ENCODE measurements at places on chromosomes 2 and 18. TPM values are rescaled to one million over a fixed set of nuclear protein-coding genes. Genes with fewer than 3 reads are reported as not detected.
A peak's percentile ranks its signal among the peaks of the same experiment; 100 is the strongest.

The SLC5A7 gene
- total RNA-seq, result not detected

The SCYGR4 gene
- total RNA-seq, result not detected

The FBXO41 gene
- total RNA-seq, result 15.6 TPM

The AKAIN1 gene
- total RNA-seq, result not detected

The ASNSD1 gene
- total RNA-seq, result 47.0 TPM

The KLHL14 gene
- total RNA-seq, result not detected

The ASXL3 gene
- total RNA-seq, result not detected

GRCh38 chr2:8132351-8132831 is 549.5 kb upstream of the ID2 start:
- no peak for DNase-seq

- DNase-seq, result no peak
These were observed 57.9 kb downstream of the DCDC2C start for GRCh38 chr2:3761272-3761671.

- no peak for DNase-seq
These were observed 72.7 kb upstream of the CCDC68 start for GRCh38 chr18:55031979-55032378.

- DNase-seq, result peak; percentile 41
These were observed 47.5 kb upstream of the SP3 start for GRCh38 chr2:174012347-174013314.

GRCh38 chr2:183630964-183631363 is 506.7 kb downstream of the NUP35 start:
- no peak for DNase-seq

DNA sequence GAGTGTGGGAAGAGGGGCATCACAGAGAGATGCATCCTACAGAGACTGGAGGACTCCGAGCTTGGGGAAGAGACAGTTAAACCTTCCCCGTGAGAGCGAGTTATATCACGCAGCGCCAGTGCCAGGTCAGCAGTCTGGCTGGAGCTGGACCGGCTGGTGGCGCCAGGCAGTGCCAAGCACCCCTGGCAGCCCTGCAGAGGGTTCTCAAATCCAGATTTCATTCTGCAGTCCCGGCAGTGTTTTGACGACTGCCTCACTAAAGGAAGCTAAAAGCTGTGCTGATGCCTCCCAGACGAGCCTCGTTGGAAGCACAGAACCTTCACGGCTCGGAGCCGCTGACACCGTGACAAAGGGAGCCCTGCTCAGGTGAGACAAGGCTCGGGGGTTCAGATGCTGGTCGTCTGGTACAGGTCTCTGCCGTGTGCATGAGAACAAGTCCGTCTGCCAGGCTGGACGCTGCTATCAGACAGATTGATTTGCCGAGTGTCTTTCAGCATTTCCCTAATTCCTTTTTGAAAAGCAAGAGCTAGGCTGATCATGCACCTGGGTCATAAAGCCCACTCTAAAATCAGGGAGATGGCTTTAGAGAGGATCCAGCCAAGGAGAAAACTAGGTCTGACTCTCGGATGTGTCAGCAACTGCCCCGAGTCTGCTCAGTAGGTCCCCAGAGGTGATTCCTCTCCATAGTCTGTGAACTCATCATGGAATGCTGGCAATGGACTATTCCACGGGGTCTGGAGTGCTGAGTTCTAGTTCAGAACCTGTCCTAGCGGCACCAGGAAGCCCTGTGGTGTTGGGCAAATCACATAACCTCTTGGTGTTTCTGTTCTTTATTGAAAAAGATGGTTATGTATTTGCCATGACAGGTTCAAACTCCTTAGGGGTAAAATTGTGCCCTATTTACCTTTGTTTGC is 240.6 kb downstream of the SOX11 start:
- no peak for DNase-seq

DNA sequence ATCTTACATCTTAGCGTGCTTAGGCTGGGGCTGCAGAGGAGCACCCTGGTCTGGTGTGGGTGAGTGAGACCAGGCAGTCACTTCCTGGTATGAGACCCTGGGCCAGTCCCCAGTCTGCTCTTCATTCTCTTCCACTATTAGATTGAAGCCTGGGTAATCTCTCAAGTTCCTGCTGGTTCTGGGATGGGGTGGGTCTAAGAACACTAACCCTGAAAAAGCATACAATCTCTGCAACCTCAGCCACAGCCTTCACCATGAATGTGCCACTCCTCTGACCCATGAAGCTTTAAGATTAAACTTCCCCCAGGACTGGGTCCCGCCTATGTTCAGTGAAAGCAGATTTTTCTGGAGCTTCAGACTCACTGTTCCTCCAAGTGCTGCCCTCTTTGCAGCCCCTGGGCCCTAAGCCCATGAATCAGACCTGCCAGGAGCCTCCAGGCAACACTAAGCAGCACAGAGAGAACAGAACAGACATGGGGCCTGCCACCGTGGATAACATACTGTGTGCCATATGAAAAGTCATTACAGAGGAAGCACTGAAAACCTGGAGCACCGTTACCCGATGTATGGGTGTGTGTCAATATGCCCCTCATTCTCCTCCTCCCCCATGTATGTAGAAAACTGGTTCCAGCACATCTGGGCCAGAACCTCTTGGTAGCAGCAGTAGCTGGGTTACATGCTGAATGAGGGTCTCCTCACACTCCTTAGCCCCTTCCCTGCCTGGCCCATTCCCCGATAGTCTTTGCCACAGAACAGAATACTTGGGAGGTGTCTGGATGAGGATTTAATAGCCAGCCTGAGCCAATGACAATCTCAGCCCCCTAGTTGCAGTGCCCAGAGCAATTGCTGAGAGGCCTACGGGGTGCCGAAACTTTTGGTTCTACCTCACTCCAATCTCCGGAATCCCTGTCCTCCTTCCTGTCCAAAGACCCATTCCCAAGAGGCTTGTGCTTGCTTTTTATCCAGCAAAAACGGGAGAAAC is 2.7 kb upstream of the SIX2 start:
- DNase-seq, result no peak

GRCh38 chr2:214203214-214203613 is 207.6 kb upstream of the VWC2L start:
- DNase-seq, result no peak

DNA sequence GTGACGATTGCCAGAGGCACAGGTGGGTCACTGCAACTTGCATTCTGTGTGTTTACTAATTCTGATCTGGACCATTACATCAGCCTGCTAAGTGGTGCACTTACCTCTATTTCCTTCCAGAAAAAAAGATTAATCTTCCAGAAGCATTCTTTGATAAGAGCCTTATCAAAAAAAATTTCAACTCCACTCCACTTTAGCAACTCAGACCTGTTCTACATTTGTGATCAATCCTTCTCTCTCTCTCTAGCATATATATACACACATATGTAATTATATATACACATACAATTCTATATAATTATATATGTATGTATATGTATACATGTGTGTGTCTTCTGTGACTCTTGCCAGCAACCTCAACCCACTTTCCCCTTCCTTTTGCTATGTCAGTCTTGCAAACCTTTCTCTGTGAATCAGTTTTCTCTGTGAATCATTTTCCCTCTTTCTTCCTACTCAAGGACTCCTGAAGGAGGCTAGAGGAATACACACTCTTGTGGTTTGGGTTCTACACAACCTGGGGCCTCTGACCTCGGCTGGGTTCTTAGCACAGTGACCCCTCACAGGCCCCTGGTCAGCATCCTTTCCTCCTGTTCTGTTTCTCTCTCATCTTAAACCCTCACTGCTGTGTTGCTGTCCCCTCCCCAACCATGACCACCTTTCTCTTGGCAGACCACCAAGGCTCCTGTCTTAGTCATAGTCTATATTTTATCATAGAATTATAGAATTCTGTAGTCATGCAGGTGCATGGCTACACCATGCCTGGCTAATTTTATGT is 130.4 kb upstream of the PELI1 start:
- DNase-seq, result no peak

- no peak for DNase-seq
These were observed 180.6 kb upstream of the GLI2 start for GRCh38 chr2:120555092-120555491.

DNA sequence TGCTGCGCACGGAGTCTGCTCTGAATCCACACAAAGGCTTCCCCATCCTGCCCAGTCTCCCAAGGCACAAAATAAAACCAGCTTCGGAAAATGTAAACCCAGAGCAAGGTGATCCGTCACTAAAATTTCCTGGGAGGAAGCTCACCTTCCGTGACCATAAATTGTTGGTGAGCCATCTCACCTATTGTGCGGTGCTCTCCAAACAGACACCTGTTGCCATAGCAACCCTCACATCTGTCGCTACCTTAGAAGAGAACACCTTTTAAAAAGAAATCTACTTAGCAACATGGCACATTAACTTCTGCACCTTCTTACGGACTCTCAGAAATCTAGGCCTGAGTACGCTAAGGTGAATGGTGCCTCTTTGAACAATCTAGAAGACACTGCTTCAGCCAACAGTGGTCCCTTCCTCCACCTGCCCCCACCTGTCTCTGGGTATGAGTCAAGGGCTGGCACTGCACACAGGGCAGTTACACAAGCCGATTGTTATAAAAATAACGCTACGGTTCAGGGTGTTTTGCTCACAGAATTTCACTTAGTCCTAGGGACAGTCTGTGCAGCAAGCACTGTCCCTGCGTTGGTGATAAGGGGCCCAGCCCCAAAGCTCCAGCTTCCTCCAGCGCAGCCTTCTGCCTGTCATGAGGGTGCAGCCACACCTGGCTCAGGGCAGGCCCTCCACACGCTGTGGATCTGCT is 114.9 kb upstream of the ID2 start:
- DNase-seq, result no peak

DNA sequence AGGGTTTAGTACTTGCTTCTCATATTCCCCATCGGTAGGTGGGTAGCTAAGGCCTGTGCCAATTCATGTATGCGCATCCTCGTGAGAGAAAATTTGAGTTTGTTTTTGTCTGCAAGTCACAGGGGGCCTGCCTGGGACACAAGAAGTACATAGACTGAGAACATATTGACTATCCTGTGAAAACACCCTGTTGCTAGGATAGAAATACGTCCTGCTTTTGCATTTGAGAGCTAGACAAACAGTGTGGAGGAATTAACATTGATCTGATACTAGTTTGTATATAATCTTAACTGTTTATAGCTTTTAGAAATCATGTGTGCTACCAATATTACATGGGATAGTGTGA is 10.9 kb downstream of the WDR7 start:
- no peak for DNase-seq

DNA sequence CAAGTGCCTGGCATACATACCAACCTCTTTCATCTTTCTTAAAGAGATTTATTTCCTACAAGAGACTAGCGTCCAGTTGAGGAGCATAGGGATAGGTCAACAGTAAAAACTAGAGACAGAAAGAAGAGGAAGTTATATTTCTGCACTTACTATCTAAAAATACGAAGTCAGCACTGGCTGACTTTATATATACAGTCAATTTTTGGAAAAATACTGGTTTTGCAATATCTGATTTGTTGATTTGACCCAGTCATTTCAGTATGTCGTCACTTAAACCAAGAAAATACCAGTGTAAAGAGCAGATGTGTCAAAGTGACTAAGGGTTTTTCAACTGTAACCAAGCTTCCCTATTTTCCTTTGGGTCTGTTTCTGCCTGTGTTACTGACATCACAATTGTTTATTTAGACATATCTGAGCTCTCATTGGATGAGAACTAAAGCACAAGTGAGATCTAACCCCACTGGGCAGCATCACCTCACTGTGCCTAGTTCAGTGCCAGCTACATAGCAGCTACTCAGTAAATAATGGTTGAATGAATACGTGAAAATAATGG is 23.0 kb downstream of the CYTIP start:
- DNase-seq, result peak; percentile 61

DNA sequence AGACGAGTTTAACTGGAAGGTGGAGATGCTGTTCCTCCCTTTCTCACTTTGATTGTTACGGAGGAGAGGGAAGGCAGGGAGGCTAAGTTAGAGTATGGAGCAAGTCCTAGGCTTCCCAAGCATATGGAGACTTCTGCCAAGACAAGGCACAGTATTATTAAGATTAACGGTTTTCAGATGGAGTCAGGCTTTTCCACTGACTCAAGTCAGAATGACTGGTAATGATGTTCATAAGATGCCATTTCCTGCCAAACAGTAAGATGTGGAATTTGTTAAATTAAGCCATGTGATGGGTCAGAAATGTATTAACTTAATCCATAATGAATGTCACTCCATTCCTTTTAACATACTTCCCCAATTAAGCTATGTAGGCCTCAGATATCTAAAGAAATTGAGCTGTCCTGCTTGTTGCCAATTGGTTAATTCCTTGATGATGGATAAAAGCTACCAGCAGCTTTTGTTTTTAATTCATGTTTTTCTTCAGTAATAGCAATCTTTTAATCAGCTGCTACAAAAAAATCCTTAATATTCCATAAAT is 383.7 kb downstream of the ZNF521 start:
- DNase-seq, result no peak

- DNase-seq, result no peak
These were observed 44.7 kb downstream of the ADAM23 start for GRCh38 chr2:206488053-206488452.

DNA sequence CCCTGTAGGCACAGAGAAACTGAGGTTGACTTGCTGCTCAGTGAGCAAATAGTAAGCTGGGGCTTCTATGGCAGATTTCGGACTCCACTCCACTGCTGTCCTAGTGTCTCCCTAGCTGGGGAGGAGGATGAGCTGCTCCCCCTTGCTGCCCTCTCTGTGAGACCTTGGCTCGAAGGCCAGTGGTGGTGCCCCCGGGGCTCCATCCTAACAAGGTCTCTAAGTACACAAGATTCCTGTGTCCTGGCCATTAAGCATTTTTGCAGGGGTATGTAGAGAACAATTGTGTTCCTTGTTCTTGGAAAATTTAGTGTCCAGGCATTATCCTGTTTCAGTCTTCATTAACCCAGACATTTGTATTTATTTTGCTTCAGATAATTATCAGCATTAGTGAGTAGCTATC is 21.3 kb upstream of the BCL2L11 start:
- DNase-seq, result no peak

DNA sequence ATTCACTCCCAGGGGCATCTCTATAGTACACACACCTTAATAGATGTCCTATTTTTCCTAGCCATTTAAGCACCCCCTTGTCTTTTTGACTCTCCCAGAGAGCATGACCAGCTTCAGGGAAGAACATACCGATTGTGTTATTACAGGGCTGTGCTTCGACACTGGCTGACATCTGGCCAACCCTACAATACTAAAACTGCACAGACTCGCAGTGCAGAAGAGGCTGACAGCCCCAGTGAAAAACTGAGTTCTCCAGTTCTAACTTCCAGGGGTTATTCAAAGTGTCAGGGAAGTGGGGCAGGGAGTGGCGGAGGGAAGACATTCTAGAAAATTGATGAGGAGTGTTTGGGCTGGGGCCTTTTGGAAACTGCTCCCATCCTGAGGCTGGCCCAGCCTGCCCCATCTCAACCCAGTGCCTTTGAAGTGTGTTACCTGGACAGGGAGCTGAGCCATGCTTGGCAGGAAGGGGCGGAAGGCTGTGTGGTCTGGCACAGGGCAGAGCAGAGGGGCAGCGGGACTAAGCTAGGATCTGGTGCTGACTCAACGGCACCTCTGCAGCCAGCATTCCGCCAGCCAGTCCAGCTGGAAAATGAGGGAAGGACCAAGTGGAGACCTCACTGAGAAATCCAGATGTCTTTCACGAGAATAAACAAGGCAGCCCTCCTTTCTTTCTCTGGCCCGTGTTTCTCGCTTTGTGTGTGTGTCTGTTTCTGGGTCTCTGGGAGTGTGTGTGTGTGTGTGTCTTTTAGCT is 15.4 kb upstream of the IGFBP5 start:
- DNase-seq, result no peak

GRCh38 chr2:18745431-18746272 is 156.3 kb upstream of the NT5C1B start:
- DNase-seq, result no peak

- no peak for DNase-seq
These were observed 156.4 kb downstream of the IKZF2 start for GRCh38 chr2:212994976-212995375.

- DNase-seq, result peak; percentile 12
These were observed 640 bp downstream of the SPTBN1 start for GRCh38 chr2:54456612-54457322.

All from activated CD4-positive, alpha-beta memory T cell treated with anti-CD3 and anti-CD28 coated beads for 36 hours (primary cell).